Kidney (tissue), 22 donors: ENCODE measurements at places on chromosomes 6 and 20. TPM values are rescaled to one million over a fixed set of nuclear protein-coding genes. Genes with fewer than 3 reads are reported as not detected.

ACTL10 gene
- 1.7 TPM for polyA plus RNA-seq

- DNase-seq: no peak
These were observed 9.8 kb downstream of the OR12D1 start for GRCh38 chr6:29424575-29424974.

MICA gene
- polyA plus RNA-seq: 34.7 TPM

DNA sequence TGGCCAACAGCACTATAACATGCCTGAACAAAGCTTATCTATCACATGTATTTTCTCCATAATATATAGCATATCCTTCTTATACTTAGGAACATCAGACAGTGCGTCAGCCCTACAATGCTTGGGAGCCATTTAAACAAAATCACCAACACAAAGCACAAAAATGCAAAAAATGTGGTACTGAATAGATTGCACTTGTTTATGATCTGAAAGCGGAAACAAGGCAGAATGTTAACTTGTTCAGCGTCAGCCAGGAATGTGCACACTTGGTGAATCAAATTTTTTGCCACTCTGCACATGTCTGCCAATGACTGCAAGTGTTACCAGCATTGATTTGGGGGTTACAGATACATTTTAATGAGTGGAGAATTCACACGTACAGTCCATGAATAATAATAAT is 14.8 kb downstream of the SLC35A1 start:
- DNase-seq: no peak

ADGRG6 gene
- 2.6 TPM for polyA plus RNA-seq

DNA sequence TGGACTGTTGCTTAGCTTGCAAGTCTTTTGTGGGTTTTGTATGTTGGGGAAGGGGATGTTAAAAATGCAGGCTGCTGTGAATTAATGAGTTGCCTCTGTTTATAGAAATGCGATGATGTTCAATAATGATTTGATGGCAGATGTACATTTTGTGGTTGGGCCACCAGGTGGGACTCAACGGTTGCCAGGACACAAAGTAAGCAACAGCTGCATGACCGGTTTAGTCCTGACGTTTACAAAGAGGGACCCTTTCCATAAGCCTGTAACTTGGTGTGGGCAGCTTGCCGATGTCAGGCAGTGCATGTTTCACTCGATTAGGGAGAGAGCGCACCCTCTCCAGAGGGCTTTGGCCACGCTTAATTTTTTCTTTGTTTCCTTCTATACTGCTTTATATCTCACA is 1.3 kb downstream of the BTBD3 start:
- DNase-seq: no peak

GRCh38 chr6:148144917-148145521 is 197.6 kb upstream of the SASH1 start:
- DNase-seq: peak; percentile 68

DNA sequence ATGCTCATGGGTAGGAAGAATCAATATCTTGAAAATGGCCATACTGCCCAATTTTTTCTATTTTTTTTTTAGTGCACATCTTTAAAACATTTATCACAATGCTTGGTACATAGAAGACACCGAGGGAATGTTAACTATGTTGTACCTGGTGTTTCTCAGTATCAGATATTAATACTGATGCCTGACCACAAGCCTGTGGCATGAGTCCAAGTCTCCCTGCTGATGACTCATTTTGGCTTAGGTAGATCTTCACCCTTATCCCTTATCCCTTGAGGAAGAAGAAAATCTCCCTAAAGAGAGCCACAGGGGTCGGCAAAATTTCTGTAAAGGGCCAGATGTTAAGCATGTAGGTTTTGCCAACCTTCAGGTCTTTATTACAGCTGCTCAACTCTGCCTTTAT is 14.5 kb downstream of the CD109 start:
- DNase-seq: no peak

DNA sequence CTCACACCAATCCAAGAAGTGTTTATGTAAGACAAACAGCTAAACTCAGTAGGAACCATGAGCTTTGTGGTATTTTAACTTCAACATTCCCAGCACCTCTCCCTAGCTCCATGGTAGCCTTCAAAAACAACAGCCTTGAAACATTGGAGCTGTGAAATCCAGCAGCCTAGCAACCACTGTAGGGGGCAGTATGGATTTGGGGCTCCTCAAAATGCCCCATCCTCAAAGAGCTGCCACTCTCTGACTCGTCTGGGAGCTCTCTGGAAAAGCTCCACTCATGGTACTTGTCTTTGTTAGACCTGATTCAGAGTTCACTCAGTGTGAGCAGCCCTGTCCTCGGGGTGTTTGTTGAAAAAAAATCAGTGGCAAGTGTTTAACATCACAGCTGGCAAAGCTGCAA is 82.9 kb downstream of the KIF6 start:
- DNase-seq: no peak

DNA sequence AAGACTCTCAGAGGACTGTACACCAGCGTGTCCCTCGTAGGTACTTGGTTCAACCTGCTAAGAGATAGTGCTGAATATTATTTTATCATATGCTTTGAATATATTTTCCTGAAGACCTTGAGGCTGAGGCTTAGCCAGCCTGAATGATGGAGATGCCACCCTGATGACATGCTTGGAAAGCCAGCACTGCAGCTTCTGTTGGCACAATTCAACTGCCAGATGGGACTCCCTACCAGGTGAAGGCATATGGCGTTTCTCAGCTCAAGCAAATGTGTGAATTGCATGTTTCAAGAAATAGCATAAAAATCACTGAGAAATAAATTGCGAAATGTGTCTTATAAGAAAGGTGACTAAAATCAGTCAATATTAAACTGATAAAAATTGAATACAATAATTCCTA is 228.1 kb upstream of the CST7 start:
- no peak for DNase-seq

- DNase-seq: no peak
These were observed 96.8 kb downstream of the TENT5A start for GRCh38 chr6:81655696-81656095.

FAM83D gene
- polyA plus RNA-seq: 1.2 TPM

- peak; percentile 89 for DNase-seq
These were observed 577 bp downstream of the LSM14B start for GRCh38 chr20:62122654-62123449.

DNA sequence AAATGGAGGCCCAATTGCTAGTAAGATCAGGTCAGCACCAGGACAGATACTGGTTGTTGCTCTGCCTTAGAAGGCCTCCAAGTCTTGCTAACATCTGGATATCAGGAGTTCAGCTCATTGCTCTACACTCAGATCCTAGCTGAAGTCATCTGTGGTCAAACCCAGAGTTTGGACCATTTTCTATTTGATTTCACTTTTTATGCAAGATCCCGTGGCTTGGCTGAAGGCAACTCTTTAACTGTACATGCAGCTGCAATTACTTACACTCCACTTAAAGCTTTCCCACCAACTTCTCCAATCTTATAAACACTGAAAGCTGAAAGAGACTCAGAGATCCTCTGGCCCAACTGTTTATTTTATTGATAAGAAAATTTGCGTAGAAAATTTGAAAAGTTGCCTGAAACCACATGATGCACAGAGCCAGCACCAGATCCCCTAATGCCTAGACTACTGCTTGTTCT is 2.7 kb downstream of the SLC17A2 start:
- DNase-seq: no peak

DNA sequence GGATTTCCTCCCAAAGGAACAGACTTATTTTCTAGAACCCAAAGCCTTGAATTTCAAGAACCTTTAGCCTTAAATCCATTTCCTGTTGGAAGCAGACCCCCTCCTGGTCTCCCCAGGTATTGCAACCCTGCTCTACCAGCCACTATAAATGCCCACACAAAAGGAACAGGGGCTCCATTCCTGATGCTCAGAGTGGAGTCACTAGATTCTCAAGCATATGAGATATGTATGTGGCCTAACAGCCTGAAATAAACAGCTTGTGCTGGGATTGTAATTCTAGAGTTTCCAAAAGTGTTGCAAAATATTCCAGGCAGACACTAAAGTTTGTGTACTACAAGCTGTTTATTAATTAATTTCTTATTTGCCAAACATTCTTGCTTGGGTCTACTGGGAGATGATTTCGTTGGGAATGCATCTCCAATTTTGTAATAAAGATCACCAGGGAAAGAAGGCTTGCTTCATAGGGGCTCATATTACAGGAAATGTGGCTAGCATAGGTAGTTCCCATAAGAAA is 44.8 kb downstream of the RIPOR3 start:
- DNase-seq: no peak

CALHM5 gene
- polyA plus RNA-seq: 2.1 TPM

NFYA gene
- 6.4 TPM for polyA plus RNA-seq

DNA sequence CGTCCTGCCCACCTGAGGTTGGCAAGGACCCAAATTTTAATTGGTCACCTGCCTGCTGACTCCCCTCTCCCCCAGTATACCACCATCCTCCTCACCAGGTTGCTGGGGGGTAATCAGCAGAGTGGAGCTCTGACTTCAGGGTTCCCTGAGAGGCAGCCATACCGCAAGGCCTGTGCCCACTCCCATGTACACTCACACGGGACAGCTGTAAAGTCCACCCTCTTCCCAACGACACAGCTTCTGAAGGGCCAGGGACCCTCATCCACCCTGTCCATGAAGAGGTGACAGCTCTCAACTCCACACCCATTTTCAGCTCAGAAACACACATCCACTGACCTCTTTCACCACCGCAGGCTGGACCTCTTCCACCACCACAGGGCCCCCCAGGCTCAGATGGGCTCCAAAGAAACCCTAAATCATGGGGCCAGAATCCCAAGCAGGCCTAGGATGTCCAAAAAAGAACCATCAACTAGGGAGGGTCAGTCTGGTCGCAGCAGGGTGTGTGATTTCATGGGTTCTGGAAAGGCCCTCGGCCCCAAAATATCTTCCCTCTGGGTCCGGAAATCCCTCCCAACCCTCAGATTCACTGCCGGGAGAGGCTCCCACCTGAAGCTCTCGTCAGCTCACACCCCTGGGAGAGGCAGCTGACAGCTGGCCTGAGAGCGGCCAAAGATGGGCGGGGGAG is 30.0 kb downstream of the TFEB start:
- DNase-seq: no peak

GRCh38 chr6:130018744-130019325 is 454 bp downstream of the L3MBTL3 start:
- DNase-seq: peak; percentile 63

GINS1 gene
- polyA plus RNA-seq: 1.1 TPM

DNA sequence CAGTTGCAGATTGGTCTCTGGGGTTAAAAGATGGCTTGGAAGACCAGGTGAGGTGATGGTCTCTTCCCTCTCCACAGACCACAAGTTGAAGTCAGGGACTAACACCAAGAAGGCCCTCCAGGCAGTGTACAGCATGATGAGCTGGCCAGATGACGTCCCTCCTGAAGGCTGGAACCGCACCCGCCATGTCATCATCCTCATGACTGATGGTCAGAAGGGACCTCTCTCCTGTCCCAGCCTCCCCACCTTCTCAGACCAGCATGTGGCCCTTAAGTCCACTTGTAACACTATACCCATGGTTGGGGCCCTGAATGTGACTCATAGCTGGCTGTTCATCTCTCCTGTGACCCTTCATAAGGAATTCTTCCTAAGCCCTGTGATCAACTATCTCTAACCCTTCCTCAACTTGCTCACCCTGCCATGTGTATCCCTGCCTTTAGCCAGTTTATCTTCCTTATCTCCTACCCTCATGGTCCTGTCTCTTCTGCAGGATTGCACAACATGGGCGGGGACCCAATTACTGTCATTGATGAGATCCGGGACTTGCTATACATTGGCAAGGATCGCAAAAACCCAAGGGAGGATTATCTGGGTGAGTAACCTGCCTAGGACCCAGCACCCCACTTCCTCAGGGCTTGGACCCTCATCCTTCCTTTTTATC is 3.0 kb downstream of the CFB start:
- DNase-seq: no peak

LAMP5 gene
- 3.2 TPM for polyA plus RNA-seq

DNA sequence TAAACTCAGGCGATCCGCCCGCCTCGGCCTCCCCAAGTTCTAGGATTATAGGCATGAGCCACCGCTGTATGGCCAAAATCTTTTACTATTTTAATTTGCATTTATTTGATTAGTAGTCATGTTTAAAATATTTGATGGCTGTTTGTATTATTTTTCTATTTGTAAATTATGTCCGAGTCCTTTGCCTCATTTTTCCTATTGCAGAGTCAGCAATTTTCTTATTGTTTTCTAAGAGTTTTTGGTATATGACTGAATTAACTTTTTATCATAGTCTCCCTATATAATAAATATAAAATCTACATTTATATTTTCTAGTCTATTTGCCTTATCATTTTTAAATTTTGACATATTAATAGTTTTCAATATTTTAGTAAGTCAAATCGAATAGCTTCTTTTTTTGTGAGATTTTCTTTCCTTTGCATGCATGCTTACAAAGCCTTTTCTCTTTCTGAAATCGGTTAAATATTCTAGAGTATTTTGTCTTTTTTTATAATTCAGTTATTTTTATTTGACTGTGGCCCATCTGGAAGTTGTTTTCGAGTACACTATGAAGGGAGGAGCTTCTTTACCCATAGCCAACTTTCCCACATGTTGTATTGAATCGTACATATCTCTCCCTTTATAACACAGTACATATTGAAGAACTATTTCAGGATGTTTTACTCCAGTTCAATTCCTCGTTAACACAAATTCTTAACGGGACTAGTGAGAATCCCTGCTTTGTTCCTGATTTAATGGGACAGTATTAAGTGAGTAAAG is 34.5 kb upstream of the RPS6KA2 start:
- no peak for DNase-seq
